Fibroblast of mammary gland (primary cell): ENCODE measurements at places on chromosomes 2 and 18.

GRCh38 chr2:20818820-20819219, 4.1 kb downstream of the LDAH start:
- DNase-seq, result no peak

- no peak for DNase-seq
Observed at GRCh38 chr2:137535897-137536296, 428.4 kb upstream of the HNMT start.

DNA sequence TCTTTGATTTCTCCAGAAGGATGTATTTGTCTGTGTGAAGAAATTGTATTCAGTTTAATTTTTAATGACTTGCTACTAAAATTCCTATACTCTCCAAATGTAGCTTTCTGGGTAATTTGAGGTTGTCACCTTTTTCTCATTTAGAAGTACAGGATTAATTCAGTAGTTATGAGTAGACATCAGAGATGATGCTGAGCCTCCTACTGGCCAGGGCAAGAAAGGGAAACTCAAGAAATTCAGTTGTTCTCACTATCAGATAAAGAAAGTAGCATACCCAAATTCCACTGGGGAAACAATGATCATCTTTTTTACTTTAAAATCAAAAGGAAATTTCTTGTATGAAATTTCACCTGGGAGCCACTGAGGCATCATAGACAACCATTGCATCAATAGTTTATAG, 199.4 kb downstream of the SATB2 start:
- peak; percentile 24 for DNase-seq

- DNase-seq, result no peak
Observed at GRCh38 chr2:3466966-3467365, 52.4 kb downstream of the ADI1 start.

GRCh38 chr2:225398372-225398771, 1.1 kb upstream of the NYAP2 start:
- DNase-seq, result no peak

DNA sequence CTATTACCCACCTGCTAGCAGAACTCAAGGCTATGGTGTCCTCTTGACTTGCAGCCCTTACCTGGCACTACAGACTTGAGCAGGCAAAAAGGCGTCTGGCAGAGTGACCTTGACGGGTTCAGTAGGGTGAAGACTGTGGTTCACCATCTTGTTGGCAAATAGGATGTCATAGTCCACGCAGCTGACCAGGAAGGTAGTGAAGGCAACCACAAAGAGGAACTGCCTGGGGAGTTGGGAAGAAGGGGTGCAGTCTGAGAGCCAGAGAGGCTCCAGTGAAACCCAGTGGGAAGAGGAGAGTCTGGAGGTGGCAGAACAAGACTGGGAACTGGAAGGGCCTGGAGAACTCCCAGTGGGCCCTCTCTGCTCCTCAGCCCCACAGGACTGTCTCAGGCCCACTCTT, 4.1 kb downstream of the ATG9A start:
- DNase-seq, result no peak

DNA sequence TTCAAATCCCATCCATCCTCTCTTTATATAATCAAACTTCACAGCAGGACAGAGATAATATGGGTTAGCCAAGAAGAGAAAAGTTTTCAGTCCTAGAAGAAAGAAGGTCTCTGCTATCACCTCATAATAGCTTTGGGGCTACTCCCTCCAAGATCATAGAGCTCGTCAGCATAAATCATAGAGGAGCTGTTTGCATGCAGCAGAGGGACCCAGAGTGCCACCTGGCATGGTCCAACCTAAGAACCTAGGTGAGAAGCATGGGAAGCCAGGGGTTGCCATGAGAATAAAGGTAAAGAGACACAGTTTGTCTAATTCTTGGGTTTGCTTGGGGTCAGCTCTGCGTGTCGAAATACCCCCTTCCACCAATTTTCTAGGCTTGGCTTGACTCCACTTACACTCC, 87.1 kb upstream of the CYP1B1 start:
- DNase-seq, result no peak

DNA sequence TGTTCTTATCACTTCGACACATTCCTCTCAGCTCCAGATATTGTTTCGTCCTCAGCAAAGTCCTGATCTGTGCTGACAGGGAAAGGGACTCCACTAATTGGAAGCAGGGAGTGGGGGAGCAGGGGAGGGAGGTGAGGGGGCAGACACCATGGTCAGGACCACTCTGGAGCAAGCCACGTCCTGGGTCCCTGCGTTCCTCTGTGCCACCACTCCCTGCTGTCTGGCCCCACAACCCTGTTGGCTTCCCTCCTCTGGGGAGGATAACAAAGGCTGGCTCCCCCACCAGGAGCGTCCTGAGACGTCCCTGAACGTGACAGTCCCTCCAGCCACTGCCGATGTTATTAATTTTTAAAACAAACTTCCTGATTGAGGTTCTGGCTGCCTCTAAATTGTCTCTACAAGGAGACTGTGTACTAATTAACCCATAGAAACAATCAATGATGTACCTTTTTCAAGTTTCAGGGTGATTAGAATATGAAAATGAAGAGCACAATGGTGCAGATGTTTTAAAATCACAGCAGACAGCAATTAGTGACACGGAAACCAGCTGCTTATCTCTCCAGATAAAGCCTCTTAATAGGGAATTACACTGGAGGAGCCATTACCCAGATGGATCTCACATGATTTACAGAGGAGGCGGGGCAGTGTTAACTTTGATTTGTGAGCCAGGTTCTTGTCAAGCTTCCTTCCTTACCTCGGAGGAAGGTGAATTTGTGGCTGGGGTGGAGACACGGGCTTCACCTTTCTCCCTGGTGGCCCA, 257.5 kb downstream of the SETBP1 start:
- DNase-seq, result no peak

- no peak for DNase-seq
Observed at GRCh38 chr2:151423760-151424159, 14.1 kb downstream of the RIF1 start.

DNA sequence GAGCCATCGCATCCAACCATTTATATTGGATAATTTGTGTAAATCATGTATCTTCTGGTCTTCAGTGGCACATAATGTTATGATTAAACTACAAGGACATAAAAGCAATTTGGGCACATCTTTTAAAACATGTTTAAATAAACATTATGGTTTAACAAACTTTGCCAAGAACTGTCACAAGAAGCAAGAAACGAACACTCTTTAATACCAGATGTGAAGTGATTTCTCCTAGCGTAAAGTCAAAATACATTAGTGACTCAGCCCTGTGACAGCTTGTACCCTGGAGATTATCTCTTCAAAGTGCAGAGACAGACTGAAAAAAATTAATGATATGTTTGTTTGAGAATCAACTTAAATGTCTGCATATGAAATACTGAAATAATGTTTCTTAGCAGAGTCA, 39.9 kb downstream of the DSEL start:
- peak; percentile 49 for DNase-seq

GRCh38 chr2:120859814-120860578, 124.3 kb downstream of the GLI2 start:
- no peak for DNase-seq

- DNase-seq, result peak; percentile 10
Observed at GRCh38 chr18:47931718-47932103, 1.3 kb upstream of the SMAD2 start.

- no peak for DNase-seq
Observed at GRCh38 chr2:168718622-168719021, 83.8 kb upstream of the NOSTRIN start.

DNA sequence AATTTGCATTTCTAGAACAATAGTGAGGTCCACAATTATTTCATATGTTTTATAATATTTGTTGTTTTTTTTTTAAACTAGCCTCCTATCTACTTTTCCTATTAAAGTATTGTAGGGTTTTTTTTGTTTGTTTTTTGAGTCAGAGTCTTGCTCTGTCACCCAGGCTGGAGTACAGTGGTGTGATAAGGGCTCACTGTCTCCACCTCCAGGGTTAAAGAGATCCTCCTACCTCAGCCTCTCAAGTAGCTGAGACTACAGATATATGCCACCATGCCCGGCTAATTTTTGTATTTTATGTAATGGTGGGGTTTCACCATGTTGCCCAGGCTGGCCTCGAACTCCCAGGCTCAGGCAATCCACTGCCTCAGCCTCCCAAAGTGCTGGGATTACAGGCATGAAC, 122.5 kb downstream of the SLC39A10 start:
- peak; percentile 12 for DNase-seq
